D721Med (cell line): ENCODE measurements at places on chromosomes 12 and 14.

DNA sequence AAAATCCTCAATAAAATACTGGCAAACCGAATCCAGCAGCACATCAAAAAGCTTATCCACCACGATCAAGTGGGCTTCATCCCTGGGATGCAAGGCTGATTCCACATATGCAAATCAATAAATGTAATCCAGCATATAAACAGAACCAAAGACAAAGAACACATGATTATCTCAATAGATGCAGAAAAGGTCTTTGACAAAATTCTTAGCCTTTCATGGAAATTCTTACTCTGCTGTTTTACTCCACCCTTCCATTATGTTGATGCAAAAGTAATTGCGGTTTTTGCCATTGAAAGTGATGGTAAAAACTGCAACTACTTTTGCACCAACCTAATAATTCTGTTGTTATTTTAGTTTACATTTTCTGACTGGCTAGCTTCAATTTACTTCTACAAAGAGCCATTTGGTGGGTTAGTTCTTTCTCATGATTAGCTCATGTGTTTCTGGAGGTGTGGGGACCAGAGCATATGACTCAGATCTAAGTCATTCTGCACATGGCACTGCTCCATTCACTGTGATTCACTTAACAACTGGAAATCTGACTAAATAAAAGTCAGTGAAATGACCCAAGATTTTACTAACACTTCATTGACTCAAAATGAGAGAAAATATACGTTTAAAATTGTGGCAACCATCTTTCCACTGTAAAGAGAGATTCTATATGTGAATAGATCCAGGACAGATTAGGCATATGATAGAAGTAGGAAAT, 99.9 kb downstream of the TMTC3 start:
- no peak for DNase-seq

DNA sequence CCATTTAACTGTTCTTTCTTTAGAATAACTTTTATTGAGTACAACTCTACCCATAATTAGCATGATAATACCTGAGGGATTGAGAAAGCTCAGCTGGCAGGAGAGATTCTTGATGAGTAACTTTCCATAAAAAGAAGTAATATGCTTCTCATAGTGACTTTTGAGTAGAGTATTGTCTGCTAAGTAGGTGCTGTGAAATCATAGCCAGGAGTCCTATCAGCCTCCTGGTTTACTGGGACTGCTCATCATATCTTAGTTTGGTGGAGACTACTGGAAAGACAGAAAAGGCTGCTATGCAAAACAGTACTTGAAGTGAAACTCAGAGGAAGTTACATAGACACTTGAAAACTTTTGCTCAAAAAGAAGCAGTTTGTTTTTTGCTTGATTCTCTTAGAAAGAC, 113.3 kb upstream of the ATP2B1 start:
- no peak for DNase-seq

- DNase-seq = no peak
Measured at GRCh38 chr14:65382586-65382985, 29.9 kb upstream of the FUT8 start.

DNA sequence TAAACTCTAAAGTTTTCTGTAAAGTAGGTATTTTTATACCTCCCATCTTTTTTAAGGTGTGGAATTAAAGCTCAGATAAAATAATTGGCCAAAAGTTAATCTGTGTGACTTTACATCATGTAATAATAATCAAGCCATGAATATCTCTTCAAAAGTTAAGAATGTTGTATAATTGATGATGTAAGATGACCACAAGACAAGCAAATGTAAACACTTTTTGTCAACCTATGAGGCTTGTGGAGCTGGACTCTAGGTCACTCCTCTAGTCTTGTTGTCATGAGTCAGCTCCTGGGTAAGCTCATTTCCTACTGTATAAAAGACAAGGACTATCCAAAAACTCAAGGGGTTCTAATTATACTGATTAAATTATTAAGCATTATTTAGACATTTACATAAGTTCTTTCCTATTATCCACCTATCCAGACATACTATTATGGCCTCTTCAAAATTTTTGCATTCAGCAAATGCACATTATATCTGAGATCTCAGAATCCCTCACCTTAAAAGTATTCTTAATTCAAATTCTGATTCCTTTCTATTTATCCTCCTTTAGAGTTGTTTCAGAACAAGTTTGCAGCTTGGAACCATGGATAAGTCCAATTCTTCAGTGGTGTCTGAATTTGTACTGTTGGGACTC, at the start of gene OR4K5:
OR4K5 (plus strand) TSS at position 587 of the 637 bp plus-strand sequence; CDS start at position 587, 0 bp downstream.
- no peak for DNase-seq

DNA sequence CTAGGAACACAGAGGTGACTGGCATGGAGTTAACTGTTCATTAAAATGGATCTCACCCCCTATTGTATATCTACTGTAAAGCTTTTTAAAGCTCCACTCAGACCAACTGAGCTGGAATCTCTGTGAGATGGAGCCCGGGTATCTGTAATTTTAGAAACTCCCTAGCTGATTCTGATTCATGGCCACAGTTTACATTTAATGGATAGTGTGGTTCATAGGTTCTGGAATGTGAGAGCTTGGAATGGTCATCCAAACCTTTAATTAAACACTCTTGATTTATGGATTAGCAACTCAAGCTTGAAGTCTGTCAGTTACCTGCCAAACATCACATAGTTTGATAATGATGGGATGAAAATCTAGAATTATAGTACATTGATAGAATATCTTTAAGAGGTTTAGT, 183.8 kb downstream of the SLC25A21 start:
- no peak for DNase-seq

- DNase-seq = no peak
Measured at GRCh38 chr14:61296719-61297502, 15.8 kb upstream of the TMEM30B start.

- DNase-seq = no peak
Measured at GRCh38 chr14:54108481-54109471, 152.2 kb upstream of the BMP4 start.

- peak; percentile 70 for DNase-seq
Measured at GRCh38 chr12:130761537-130762318, 45.6 kb upstream of the RIMBP2 start.

GRCh38 chr12:8827551-8828256, 5.3 kb downstream of the A2ML1 start:
- no peak for DNase-seq

DNA sequence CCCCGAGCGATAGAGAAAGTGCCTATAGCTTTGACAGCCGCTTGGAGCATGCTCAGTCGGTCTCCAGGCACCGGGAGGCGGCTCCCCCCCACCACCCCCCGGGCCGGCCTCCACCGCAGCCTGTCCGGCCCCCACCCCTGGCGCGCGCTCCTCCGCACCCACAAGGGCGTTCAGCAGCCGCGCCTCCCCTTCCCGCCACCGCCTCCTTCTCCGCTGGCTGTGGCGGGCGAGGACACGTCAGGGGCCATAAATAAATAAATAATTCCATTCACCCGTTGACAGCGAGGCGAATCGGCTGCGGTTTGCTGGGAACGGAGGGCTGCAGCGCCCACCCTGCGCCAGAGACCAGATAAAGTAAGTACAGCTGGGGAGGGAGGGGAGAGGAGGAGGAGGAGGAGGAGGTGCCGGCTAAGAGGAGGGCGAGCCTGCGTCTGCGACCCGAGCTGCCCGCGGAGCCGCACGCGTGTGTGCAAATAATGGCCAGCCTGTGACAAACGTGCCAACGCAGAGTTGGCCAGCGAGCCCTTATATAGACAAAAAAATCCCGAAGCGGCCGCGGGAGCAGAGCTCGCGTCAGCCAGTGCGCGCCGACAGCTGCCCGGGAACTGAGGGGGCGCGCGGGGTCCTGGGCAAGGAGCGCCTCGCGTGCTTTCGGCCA, at the start of gene SLC16A7:
SLC16A7 (plus strand) TSS at position 147 of the 658 bp plus-strand sequence. CDS start 108,773 bp downstream, outside the sequence.
- no peak for DNase-seq

- no peak for DNase-seq
Measured at GRCh38 chr14:96088911-96089310, 49.7 kb downstream of the C14orf132 start.

DNA sequence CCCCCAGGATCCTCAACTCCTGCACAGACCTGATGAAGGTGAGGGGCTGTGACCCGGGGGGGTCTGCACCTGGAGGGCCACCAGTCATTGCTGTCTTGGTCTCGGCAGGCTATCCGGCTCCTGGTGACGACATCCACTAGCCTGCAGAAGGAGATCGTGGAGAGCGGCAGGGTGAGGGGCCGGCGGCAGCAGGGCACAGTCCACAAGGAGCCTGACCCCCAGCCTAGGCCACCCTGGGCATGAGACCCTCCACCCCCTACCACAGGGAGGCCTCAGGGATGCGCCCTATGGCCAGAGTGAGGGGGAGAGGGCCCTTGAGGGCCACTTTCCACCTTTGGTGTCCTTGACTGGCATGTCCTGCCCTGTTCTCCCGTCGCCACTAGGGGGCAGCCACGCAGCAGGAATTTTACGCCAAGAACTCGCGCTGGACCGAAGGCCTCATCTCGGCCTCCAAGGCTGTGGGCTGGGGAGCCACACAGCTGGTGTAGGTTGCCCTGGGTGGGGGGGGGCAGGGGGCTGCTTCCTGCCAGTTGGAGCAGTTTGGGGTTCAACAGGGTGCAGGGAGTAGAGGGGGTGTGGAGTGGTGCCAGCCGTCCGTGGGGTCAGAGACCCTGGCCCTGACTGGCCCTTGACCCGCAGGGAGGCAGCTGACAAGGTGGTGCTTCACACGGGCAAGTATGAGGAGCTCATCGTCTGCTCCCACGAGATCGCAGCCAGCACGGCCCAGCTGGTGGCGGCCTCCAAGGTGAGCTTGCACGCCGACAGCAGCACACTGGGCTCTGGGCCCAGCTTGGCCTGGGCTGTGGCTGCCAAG, 25.0 kb downstream of the HIP1R start:
- DNase-seq = peak; percentile 91

DNA sequence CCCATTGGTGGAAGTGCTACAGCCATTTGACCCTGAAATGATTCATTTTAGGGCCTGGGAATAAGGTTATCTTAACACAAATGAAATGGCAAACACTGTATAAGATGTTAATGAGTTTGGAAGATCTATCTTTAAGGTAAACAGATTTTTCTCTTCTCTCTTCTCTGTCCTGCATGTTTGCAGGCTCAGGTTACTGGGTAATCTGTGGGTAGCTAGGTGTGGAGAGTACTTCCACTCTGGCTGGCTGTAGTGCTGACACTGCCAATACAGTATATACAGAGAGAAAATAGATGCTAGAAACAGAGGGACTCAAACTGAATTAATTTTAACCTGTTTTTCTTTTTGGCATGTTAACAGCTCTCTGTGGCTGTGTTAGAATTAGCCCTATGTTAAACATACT, 84.6 kb downstream of the SLC38A6 start:
- DNase-seq = no peak

- DNase-seq = no peak
Measured at GRCh38 chr14:52154992-52155650, 86.3 kb upstream of the NID2 start.

DNA sequence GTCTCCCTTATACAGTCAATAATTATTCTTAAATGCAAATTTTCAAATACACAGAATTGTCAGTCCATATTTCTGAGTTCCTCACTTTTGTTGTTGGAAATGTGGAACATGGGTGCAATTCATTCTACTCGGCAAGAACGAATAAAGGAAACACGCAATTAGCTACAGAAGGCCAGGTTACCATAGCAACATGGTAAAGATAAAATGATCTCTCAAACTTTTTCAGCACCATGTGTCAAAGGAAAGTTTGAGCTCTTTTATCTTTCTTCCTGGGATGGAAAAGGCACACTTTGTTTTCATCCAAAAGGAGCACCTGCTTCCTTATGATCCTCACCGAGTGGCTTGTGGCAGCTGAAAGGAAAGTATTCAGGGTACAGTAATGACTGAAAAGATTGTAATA, 595.0 kb downstream of the RPS29 start:
- no peak for DNase-seq
